ENCODE measurements at places on chromosomes 16 and 17.

GRCh38 chr17:64707050-64707591 is 45.0 kb upstream of the SMURF2 start:
- peak; percentile 100 for DNase-seq

DNA sequence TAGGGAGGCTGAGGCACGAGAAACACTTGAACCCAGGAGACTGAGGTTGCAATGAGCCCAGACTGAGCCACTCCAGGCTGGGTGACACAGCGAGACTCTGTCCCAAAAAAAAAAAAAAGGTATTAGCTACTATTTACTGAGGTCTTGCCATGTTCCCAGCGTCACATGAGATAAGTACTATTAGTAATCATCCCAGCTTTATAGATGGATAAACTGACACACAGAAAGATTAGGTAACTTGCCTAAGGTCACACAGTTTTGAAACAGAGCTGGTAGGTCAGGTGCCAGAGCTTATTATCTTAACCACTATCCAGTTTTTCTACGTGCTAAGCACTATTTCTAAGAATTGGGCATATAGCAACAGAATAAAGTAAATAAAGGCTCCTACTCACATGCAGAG is 51.6 kb downstream of the TEX14 start:
- DNase-seq: no peak

DNA sequence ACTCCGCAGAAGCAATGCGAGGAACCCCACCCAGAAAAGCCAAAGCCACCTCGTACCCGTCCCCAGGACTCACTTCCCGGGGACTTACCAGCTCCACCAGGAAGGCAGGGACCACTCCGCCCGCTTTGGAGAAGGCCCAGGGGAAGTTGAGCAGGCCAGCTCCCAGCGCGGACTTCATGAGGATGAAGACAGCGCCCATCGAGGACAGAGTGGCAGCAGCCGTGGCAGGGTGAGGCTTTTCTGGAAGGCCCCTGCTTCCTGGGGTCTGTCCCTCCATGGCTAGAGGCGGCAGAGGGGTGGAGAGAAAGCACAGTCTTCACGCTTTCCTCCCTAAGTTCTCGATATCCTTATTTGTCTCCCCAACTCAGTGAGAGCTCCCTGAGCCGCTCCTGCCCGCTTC is 714 bp downstream of the SLC38A8 start:
- DNase-seq: no peak

DNA sequence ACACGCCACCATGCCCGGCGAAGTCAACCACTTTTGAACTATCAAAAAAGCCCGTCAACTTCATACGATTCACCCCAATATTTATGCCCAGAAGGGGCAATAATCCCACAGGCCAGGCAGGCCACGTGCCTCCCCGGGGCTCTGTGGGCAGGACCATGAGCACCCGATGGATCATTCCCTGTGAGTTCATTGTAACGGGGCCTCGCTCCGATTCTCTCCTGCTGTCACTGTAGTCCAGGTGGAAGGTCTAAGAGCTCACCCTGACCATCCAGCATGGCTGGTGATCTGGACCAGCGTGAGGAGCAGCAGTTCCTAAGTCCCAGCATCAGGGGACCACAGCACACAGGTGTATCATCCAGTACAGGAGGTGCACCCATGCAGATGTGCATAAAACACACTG is 77.5 kb upstream of the DOC2B start:
- DNase-seq: no peak

- DNase-seq: no peak
Measured at GRCh38 chr17:55816532-55817396, 65.9 kb downstream of the PCTP start.

DNA sequence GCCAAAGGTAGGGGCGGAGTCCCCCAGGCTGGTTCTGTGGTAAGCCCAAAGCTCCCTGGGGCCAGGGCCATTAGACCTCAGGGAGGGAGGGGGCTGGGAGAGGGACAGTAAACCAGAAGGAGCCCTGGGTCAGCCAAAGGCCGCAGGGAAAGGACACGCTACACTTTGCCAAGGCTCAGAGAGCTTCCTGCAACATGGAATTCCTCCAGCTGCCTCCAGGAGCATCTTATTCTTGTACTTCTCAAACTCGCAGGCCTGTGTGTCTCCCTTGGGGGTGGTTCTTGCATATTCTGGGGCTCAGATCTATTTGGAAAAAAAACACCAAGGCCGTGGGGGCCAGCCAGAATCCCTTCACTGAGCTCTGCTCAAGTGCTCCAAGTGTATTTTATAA is 25.1 kb downstream of the AKAP1 start:
- DNase-seq: no peak

Data from kidney tubule cell (primary cell).